ENCODE measurements at places on chromosomes 3 and 15. TPM values are rescaled to one million over a fixed set of nuclear protein-coding genes. Genes with fewer than 3 reads are reported as not detected.

THAP10 gene
- total RNA-seq = 3.4 TPM

LDHAL6B gene
- total RNA-seq = not detected

GRCh38 chr3:107990926-107991325, 99.9 kb downstream of the CD47 start:
- H3K27ac ChIP-seq = no peak overlapping the region
- H3K27me3 ChIP-seq = no peaks in the 10 kb centered on the region
- no peak overlapping the region for H3K4me3 ChIP-seq
- no peaks in the 10 kb centered on the region for H3K36me3 ChIP-seq
- H3K4me1 ChIP-seq = 0 out of 2 replicates have a peak, but pooled peaks cover 2% of the 10 kb centered on the region

DNA sequence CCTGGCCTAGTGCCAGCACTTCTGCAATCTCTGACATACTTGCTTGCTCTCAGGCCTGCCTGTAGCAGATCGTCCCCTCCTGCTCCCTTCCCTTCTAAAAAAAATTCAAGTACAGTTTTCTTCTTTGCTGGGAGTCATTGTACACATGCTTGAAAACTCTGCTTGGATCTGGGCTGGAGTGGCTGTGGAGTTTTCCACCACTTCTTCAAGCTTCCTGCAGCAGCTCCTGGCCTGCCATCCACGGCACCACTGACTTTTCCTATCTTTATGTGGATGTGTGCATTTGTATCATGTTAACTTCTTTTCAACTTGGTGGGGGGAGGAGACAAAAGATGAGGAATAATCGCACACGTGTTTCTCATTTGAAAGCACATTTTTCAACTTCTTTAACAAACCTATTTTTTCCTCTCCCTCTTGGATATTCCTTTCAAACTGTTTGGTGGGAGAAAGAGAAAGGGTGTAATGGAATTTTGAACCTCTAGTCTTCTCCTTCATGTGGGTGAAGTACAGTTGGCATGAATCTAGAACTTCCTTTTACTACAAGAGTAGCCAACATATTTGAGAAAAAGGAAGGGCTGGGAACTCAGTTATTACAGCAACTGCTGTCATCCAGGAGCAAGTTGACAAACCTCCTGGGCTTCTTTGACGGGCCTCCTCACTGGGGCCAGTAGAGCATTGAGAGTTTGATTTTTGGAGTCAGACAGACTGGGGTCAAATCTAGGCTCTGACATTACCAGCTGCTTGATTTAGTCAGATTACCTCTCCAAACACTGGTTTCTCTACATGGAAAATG, 61.2 kb upstream of the LRTM1 start:
- H3K36me3 ChIP-seq = no peaks in the 10 kb centered on the region
- H3K4me3 ChIP-seq = no peak overlapping the region
- DNase-seq = no peak
- H3K4me1 ChIP-seq = peaks cover 24% of the 10 kb centered on the region
- H3K27me3 ChIP-seq = no peaks in the 10 kb centered on the region

MUSTN1 gene
- total RNA-seq = 3.3 TPM

PLCH1 gene
- total RNA-seq = 8.8 TPM

DNA sequence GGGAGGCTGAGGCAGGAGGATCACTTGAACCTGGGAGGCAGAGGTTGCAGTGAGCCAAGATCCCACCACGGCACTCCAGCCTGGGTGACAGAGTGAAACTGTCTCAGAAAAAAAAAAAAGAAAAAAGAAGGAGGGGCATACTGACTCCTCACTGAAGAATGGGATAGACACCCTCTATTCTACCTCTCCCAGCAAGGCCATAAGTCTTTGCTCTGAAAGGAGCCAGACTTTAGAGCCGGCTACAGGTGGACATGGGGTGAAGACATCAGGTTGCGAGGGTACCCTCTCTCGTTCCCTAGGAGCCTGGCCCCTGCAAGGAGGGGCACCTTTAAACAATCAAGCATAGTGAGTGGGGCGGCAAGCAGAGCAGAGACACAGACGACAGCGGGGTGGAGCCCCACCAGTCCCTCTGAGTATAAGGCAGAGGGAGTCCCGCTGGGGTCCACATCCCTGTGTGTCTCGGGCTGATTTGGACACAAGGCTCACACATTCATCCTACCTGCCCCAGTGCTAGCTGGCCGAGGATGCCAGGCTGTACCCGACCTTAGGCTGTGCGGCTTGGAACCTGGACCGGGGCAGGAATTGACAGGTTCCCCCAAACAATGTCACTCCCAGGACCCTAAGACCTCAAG, 1.1 kb downstream of the GRAMD2A start:
- no peak overlapping the region for H3K27ac ChIP-seq
- DNase-seq = no peak
- H3K4me3 ChIP-seq = peak overlapping the region; percentile 77
- peaks cover 30% of the 10 kb centered on the region for H3K36me3 ChIP-seq
- H3K27me3 ChIP-seq = peaks cover 31% of the 10 kb centered on the region
- H3K4me1 ChIP-seq = peaks cover 42% of the 10 kb centered on the region

GRCh38 chr15:100687582-100688141, 85.3 kb downstream of the ASB7 start:
- no peak for DNase-seq
- H3K27ac ChIP-seq = peak overlapping the region; percentile 25
- H3K4me3 ChIP-seq = no peak overlapping the region
- H3K36me3 ChIP-seq = no peaks in the 10 kb centered on the region

DNA sequence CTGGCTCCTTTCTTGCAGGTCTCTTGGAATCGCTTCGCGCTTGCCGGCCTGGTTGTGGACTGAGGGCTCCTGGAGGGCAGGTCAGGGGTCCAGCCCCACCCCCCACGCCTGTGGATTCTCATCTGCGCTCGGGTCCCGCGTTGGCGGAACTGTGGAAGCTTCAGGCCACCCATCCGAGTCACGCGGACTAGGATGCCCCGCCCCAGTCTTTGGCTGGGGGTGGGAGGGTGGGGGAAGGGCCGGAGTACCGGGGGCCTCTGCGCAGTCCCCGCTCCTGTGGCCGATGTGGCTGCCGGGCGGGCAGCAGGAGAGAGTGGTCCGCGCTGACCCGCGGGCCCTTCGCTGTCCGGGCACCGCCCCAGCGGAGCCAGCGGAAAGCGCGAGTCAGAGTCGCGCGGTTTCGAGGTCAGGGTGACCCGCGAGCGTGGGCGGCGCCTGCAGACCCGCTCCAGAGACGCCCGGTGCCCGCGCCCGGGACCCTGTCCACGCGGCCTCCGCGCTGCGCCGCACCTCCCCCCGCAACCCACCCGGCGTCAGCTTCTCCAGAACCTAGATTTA, 114.2 kb downstream of the KLF13 start:
- H3K27ac ChIP-seq = no peak overlapping the region
- H3K4me1 ChIP-seq = peaks cover 7% of the 10 kb centered on the region
- peaks cover 22% of the 10 kb centered on the region for H3K27me3 ChIP-seq
- no peaks in the 10 kb centered on the region for H3K36me3 ChIP-seq
- no peak for DNase-seq
- peak overlapping the region; percentile 59 for H3K4me3 ChIP-seq

DNA sequence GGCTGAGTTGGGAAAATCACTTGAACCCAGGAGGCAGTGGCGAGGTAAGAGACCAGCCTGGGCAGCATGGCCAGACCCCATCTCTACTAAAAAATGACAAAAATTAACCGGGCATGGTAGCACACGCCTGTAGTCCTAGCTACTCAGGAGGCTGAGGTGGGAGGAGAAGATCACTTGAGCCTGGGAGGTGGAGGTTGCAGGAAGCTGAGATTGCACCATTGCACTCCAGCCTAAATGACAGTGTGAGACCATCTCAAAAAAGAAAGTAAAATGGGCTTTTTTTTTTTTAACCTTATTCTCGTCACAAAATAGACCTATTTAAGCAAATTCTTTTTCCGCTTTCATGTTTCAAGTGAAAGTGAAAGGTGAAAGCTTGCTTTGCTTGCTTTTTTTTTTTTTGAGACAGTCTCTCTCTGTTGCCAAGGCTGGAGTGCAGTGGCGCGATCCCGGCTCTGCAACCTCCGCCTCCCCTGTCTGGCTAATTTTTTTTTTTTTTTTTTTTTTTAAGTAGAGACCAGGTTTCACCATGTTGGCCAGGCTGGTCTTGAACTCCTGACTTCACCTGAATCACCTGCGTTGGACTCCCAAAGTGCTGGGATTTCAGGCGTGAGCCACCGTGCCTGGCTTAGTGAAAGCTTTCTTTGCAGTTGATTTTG, 3.6 kb downstream of the PDIA3 start:
- H3K4me1 ChIP-seq = peaks cover 24% of the 10 kb centered on the region
- no peaks in the 10 kb centered on the region for H3K27me3 ChIP-seq
- no peak overlapping the region for H3K4me3 ChIP-seq
- H3K27ac ChIP-seq = peak overlapping the region; percentile 27

THRB gene
- 4.5 TPM for total RNA-seq

- H3K4me3 ChIP-seq = no peak overlapping the region
- no peak overlapping the region for H3K27ac ChIP-seq
- H3K36me3 ChIP-seq = no peaks in the 10 kb centered on the region
- H3K27me3 ChIP-seq = no peaks in the 10 kb centered on the region
These were observed 303.9 kb upstream of the ALCAM start for GRCh38 chr3:105062853-105063252.

- peaks cover 14% of the 10 kb centered on the region for H3K4me1 ChIP-seq
- no peaks in the 10 kb centered on the region for H3K36me3 ChIP-seq
- DNase-seq = peak; percentile 69
These were observed at the start of gene CSPG4 for GRCh38 chr15:75712668-75713337. Gene CSPG4, minus strand, starts transcription at chr15:75712848. Its CDS starts 93 bp downstream, at chr15:75712755.

ZBTB11 gene
- 12.7 TPM for total RNA-seq

DNA sequence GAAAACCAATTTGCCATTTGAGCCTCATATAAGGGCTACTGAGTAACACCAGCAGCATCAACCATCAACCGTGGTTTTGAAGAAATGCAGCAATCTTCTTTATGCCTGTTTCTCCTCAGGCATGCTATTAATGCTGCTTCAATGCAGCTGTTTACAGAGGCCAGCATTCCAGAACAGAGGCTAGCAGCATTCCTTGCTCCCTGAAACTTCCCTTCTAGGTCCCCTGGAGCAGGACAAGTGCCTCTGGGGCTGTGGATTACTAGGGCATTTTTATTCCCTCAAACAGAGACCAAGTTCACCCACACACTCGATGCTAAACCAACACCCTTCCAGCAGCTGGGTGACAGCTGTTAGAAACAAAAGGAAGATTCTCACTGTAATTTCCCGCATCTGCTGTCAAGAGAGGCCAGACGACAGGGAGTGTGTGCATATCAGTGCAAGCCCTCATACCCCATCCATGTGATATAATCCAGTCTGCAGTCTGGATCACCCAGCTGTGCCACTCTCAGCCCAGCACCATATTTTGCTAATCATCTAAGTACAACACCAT, 57.5 kb downstream of the HOMER2 start:
- DNase-seq = no peak
- H3K27ac ChIP-seq = peak overlapping the region; percentile 8
- no peak overlapping the region for H3K4me3 ChIP-seq
- H3K36me3 ChIP-seq = no peaks in the 10 kb centered on the region

GRCh38 chr3:195761123-195761566, 40.4 kb downstream of the MUC20 start:
- no peak overlapping the region for H3K27ac ChIP-seq
- DNase-seq = no peak
- H3K4me3 ChIP-seq = no peak overlapping the region
- peaks cover 8% of the 10 kb centered on the region for H3K4me1 ChIP-seq

SPPL2A gene
- 33.2 TPM for total RNA-seq

GRCh38 chr3:129120254-129121004, 1.2 kb downstream of the RAB43 start:
- H3K27ac ChIP-seq = peak overlapping the region; percentile 99
- peaks cover 56% of the 10 kb centered on the region for H3K4me1 ChIP-seq
- H3K4me3 ChIP-seq = peak overlapping the region; percentile 83
- peak; percentile 85 for DNase-seq
- H3K36me3 ChIP-seq = no peaks in the 10 kb centered on the region
- H3K27me3 ChIP-seq = peaks cover 4% of the 10 kb centered on the region

- no peaks in the 10 kb centered on the region for H3K4me1 ChIP-seq
- H3K27me3 ChIP-seq = no peaks in the 10 kb centered on the region
- H3K36me3 ChIP-seq = no peaks in the 10 kb centered on the region
- H3K4me3 ChIP-seq = no peak overlapping the region
These were observed 353.6 kb downstream of the NTRK3 start for GRCh38 chr15:87902772-87903426.

GRCh38 chr3:59873576-59874230, 823.9 kb upstream of the CFAP20DC start:
- H3K27ac ChIP-seq = no peak overlapping the region
- no peak for DNase-seq
- H3K36me3 ChIP-seq = no peaks in the 10 kb centered on the region
- no peak overlapping the region for H3K4me3 ChIP-seq
- peaks cover 24% of the 10 kb centered on the region for H3K4me1 ChIP-seq
- no peaks in the 10 kb centered on the region for H3K27me3 ChIP-seq

DNA sequence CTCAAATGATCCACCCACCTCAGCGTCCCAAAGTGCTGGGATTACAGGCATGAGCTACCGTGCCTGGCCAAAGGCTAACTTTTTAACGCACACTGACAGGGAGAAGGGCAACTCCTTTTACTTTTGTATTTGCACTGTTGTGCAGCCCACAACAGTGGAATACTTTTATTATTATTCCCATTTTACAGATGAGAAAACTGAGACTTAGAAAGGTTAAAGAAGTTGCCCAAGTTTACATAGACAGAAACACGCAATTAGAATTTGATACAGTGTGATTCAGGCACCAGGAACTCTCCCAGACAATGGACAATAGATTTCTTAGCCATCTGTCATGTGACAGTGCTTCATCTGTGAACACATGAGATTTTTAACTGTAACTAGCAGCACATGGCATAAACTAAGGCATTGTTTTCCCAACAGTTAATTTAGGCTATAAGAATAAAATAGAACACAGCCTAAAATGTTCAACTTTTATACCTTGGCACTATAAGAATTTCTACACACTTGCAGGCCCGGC, 18.8 kb downstream of the STAG1 start:
- no peaks in the 10 kb centered on the region for H3K36me3 ChIP-seq
- no peak overlapping the region for H3K4me3 ChIP-seq
- no peak for DNase-seq
- H3K4me1 ChIP-seq = peaks cover 45% of the 10 kb centered on the region
- H3K27ac ChIP-seq = no peak overlapping the region

DNA sequence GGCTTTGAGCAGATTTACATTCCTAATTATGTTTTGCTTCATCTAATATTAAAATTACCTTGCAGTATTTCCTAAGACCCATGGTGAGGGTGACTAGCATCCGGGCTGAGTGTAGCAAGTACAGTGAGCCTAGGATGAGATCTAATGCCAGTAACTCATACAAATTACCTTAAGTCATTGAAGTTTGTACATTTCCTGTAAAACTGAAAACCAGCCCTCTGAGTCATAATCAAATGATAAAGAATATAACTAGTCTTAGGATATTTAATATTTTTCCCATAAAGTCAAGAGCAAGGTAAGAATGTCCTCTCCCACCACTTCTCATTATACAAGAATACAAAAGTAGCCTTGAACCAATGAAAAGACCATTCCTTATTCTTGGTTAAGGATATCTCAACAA, 54.8 kb upstream of the CHRM5 start:
- H3K27ac ChIP-seq = no peak overlapping the region
- H3K4me3 ChIP-seq = no peak overlapping the region
- H3K4me1 ChIP-seq = peaks cover 35% of the 10 kb centered on the region
- no peaks in the 10 kb centered on the region for H3K27me3 ChIP-seq
- H3K36me3 ChIP-seq = no peaks in the 10 kb centered on the region
- no peak for DNase-seq

GRCh38 chr15:22939652-22940061, 40.5 kb downstream of the CYFIP1 start:
- no peak overlapping the region for H3K27ac ChIP-seq
- DNase-seq = no peak
- no peaks in the 10 kb centered on the region for H3K27me3 ChIP-seq
- no peak overlapping the region for H3K4me3 ChIP-seq
- H3K36me3 ChIP-seq = peaks cover 42% of the 10 kb centered on the region

SCN5A gene
- total RNA-seq = 11.8 TPM

GRCh38 chr3:135864060-135864459, 101.5 kb upstream of the PPP2R3A start:
- no peak overlapping the region for H3K4me3 ChIP-seq
- H3K4me1 ChIP-seq = no peaks in the 10 kb centered on the region
- H3K27ac ChIP-seq = no peak overlapping the region

GRCh38 chr15:36079021-36079420, 500.4 kb upstream of the CDIN1 start:
- no peak for DNase-seq
- peaks cover 19% of the 10 kb centered on the region for H3K36me3 ChIP-seq
- H3K4me1 ChIP-seq = no peaks in the 10 kb centered on the region
